A549 treated with dexamethasone at 1 μM for 4 hours (cell line): ENCODE measurements at places on chromosomes 6 and 20. TPM values are rescaled to one million over a fixed set of nuclear protein-coding genes. Genes with fewer than 3 reads are reported as not detected.

Gene SNX3
- 72.3 to 119 TPM (median 114 TPM) in 5 replicates for total RNA-seq

Gene GHRH
- total RNA-seq: not detected in 5 replicates

Gene OVOL2
- 0.21 to 0.43 TPM (median 0.33 TPM) in 4 of 5 replicates, not detected in the other for total RNA-seq

Gene NELFE
- 81.5 to 99.5 TPM (median 85.1 TPM) in 5 replicates for total RNA-seq

Gene FNDC11
- total RNA-seq: 0.14 to 0.38 TPM (median 0.24 TPM) in 5 replicates

Gene FOXQ1
- 3.5 to 5.8 TPM (median 5.5 TPM) in 5 replicates for total RNA-seq

Gene DOK5
- total RNA-seq: not detected in 5 replicates

Gene MOG
- total RNA-seq: not detected in 5 replicates
